ENCODE measurements at places on chromosomes 3 and 15. TPM values are rescaled to one million over a fixed set of nuclear protein-coding genes. Genes with fewer than 3 reads are reported as not detected.

DNA sequence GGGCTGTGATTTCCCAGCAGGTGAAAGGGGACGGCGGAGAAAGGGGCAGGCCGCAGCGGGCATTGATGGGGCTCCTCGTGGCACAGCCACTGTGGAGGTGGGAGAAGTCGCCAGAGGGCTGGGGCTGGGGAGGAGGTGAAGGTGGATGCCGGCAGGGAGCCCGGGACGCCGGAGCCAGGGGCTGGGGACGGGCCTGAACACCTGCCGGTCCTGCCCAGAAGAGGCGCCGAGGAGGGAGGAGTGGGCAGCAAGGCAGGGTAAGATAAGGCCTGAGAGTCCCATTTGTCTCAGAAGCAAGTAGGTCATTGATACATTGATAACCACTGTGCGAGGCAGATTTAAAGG, 571 bp upstream of the RARRES1 start:
- DNase-seq = no peak
- peaks cover 6% of the 10 kb centered on the region for H3K36me3 ChIP-seq
- H3K4me1 ChIP-seq = peaks cover 5% of the 10 kb centered on the region
- no peak overlapping the region for H3K27ac ChIP-seq

DNA sequence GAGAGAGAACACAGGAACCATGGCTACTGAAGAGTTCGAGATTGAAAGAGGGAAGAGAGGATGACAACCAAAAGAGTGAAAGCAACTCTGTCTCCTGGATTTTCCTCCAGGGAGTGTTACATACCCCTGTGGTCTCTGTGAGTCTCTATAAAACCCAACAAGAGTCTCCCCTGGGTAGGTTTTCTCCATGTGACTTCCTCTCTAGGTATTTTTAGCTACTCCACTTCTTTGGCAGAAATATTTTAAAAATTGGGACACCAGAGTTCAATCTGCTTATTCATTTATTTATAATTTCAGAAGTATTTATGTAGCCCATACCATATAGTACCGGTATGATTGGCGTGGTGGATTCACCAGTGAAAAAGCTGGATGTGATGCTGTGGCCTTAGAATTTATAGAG, 671.7 kb upstream of the NR2F2 start:
- no peak overlapping the region for H3K27ac ChIP-seq
- DNase-seq = no peak
- H3K4me3 ChIP-seq = no peak overlapping the region
- no peaks in the 10 kb centered on the region for H3K4me1 ChIP-seq

- DNase-seq = peak; percentile 7
- H3K27ac ChIP-seq = no peak overlapping the region
- no peaks in the 10 kb centered on the region for H3K36me3 ChIP-seq
- H3K27me3 ChIP-seq = no peaks in the 10 kb centered on the region
Observed at GRCh38 chr3:8607234-8608040, 37.2 kb downstream of the SSUH2 start.

- peaks cover 20% of the 10 kb centered on the region for H3K4me1 ChIP-seq
- H3K27me3 ChIP-seq = peaks cover 7% of the 10 kb centered on the region
- H3K4me3 ChIP-seq = no peak overlapping the region
Observed at GRCh38 chr3:133210656-133211055, 172.5 kb downstream of the TMEM108 start.

DNA sequence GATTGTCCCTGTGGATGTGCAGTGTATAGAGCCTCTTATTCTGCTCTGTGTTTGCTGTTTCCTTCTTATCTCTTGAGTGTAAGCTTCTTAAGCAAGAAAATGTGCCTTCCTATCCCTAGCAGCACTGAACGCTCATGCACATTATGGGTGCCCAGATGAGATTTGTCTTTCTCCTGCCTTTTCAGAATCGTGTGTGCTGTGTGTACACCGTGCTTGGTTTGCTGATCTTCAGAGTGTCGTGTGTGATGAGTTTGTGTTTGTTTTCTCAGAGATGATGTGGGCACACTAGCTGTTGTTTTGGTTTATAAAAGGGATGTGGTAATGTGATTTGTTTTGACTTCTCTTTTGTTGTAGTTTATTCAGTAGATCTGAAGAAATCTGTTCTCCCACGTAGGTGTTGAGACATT, 19.7 kb downstream of the GPR171 start:
- H3K36me3 ChIP-seq = no peaks in the 10 kb centered on the region
- H3K27me3 ChIP-seq = no peaks in the 10 kb centered on the region
- H3K4me1 ChIP-seq = peaks cover 44% of the 10 kb centered on the region
- DNase-seq = no peak

The FHIT gene
- 22.7 TPM for total RNA-seq

The SLCO2A1 gene
- total RNA-seq = not detected

The EAF2 gene
- total RNA-seq = 8.2 TPM

The FEZF2 gene
- total RNA-seq = not detected

DNA sequence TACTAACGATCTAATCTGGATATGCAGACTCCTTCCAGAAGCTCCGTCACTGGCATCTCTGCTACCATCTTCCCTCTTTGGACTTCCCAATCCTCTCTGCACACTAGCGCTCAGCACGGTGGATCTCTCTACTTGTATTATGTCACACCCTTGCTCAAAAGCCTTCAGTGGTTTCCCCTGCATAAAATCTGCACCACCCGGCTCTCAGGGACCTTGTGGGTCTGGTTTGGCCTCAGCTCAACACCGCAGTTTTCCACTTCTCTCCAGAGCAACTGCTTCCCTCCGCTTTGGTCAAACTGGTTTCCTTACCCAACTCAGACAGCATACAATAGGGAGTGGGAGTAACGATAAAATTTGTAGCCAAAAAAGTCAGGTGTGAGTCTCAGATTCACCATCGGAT, 30.7 kb upstream of the HES1 start:
- H3K4me3 ChIP-seq = no peak overlapping the region
- DNase-seq = no peak
- H3K36me3 ChIP-seq = no peaks in the 10 kb centered on the region

GRCh38 chr3:46946856-46947545, 29.5 kb downstream of the CCDC12 start:
- peak overlapping the region; percentile 79 for H3K27ac ChIP-seq
- no peak overlapping the region for H3K4me3 ChIP-seq
- peaks cover 15% of the 10 kb centered on the region for H3K36me3 ChIP-seq
- no peaks in the 10 kb centered on the region for H3K27me3 ChIP-seq
- peaks cover 72% of the 10 kb centered on the region for H3K4me1 ChIP-seq

GRCh38 chr3:179324270-179324754, 1.5 kb downstream of the ZNF639 start:
- peak overlapping the region; percentile 93 for H3K27ac ChIP-seq
- H3K4me1 ChIP-seq = peaks cover 28% of the 10 kb centered on the region
- no peaks in the 10 kb centered on the region for H3K27me3 ChIP-seq
- peaks cover 23% of the 10 kb centered on the region for H3K36me3 ChIP-seq

DNA sequence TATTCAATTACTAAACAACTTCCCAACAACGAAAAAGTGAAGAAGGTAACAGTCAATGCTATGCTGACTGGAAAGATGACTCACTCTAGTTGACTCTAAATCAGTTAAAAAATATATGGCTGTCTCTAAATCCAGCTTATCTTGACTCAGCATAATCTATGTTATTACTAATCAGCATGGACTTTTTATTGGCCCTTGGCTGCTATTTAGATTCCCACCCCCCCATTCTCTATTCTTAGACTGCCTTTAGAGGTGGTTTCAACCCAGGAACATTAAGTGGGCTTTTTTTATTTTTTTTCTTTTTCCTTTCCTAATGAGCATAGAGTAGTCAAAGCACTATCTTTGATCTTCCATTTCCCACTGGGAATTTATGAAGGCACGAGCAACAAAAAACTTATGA, 1.9 kb downstream of the PCOLCE2 start:
- H3K4me1 ChIP-seq = peaks cover 5% of the 10 kb centered on the region
- DNase-seq = no peak
- H3K36me3 ChIP-seq = no peaks in the 10 kb centered on the region
- no peak overlapping the region for H3K4me3 ChIP-seq
- H3K27ac ChIP-seq = no peak overlapping the region
- H3K27me3 ChIP-seq = peaks cover 42% of the 10 kb centered on the region

The FOXB1 gene
- not detected for total RNA-seq
